AG04450 (cell line): ENCODE measurements at places on chromosomes 5 and 9.

- no peak for DNase-seq
Observed at GRCh38 chr5:77200663-77201062, 9.8 kb upstream of the PDE8B start.

DNA sequence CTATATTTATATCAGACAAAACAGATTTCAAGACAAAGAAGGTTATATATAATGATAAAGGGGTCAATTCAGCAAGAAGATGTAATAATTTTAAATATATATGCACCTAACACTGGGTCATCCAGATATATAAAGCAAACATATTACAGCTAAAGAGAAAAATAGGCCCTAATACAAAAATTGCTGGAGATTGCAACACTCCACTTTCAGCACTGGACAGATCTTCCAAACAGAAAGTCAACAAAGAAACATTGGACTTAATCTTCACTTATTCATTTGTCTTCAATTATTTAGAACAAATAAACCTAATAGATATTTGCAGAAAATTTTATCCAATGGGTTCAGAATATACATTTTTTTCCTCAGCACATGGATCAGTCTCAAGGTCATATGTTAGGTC lies 45.8 kb downstream of the MEIKIN start:
- DNase-seq = no peak

DNA sequence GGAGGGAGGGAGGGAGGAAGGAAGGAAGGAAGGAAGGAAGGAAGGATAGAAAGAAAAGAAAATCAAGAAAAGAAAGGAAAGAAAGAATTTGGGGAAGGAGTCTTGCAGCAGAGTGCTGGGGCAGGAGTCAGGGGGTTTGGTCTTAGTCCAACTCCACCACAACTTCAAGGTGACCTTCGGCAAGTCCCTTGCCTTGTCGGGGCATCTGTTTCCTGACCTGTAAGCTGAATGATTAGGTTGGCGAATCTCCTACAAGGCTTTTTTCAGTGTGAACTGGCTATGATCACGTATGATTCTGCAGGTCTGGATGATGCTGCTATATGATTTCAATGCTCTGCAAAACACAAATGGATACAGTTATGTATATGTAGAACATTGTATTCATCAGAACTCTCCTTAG lies 20.1 kb downstream of the SMIM23 start:
- no peak for DNase-seq

DNA sequence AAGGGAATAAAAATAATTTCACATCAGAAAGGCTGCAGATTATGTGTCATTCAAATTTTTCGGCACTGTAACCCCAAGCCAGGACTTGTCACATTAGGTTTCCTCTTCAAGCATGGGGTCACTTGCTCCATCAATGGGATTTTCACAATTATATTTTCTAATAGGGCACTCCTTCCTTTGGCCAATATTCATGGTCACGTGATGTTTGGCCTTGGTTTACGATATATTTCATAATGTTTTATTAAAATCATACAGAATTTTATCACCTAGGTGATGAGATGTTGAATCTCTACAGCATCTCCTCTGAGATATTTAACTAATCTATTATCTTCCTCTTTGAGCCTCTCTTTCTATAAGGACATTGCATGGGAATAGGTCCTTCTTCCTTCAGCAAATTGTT lies 523.5 kb upstream of the SEMA6A start:
- no peak for DNase-seq

DNA sequence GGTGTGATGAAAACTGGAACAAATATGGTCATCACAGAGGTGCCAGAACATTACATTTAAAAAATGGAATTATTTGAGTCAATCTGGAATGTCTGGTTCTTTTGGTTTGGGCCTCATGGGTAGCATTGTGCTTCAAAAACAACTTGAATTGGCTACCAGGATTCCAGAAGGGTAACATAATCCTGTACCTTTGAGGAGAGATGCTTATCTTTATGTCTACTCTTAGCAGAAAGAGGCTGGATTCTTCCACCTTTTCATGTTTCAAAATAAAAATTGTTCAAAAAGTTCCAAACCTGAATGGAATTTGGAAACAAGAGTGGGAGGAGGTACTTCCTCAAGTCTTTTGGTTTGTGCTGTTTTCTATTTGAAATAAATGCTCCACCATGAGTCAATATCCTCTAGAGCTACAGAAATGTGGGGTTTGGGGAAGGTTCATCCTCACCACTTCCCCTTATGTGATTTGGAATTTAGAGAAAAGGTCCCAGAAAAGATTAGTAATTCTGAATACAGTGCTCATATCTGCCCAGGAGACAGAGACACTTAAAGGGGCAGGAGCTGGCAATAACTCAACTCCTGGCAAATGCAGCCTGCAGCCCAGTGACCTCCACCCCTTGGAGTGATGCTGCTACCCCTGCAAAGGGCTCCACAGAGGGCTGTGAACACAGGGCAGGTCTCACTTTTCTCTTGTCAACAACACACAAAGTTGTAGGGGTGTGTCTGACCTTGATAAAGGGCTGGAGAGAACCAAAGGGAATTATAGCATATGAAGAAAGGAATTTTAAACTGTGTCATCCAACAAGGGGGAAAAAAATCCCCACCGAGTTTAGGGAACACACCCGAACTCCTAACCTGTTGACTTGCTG lies 272.8 kb downstream of the CWC27 start:
- DNase-seq = no peak

DNA sequence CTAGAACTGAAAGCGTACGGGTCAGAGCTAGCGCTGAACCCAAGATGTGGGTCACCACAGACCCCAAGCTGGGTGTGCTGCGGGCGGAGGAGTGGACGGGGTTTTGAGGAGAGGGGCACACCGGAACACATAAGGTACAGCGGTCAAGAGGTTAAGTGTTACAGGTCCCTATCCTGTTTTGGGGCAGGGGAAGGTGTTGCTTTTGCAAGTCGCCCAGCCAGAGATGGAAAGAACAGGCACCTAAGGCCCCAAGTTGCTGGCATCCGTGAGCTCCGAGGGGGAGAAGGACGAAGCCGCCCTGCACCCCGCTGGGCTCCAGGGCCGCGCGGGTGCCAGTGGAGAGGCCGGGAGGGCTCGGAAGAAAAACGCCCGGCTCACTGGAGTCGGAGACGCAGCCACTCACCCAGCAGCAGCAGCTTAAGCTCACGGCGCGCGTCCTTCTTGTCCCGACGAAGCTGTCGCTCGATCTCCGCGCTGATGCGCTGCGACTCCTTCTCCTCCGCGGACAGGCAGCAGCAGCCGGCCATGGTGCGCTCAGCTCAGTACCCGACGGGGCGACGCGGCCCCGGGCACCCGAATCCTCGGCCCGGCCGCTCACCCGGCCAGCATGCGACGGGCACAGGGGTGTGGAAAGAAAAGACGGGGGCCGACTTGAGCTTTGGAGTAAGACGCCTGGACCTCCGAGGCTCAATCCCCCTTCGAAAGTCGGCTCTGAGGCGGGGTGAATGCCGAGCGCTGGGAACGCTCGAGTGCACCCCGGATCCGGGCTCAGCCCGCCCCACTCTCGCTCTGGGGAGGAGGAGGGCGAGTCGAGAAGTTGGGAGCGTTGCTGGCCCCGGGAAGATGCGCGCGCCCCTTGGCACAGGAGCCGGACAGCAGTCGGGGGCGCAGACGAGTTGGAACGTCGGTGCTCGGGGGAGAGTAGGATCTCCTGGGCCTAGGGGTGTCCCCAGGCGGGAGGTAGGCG lies 572 bp downstream of the GNA14 start:
- no peak for DNase-seq

- no peak for DNase-seq
Observed at GRCh38 chr5:1113805-1114586, 2.1 kb upstream of the SLC12A7 start.

DNA sequence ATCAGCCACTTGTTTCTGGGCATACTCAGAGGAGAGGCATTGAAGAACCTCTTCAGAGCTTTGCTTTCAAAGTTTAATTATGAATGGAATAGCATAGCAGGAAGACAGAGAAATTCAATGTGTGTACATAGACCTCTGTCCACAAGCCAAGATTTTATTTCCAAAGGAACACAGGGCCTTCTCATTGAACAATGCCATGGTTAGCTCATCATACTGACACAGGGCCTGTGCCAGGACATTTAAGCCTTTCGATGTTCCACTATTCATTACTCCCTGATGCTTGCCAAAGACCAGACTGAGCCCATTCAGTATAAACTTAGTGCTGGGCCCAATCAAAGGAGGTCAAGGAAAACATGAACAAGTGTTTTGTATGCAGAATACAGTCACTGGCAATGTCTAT lies 280.8 kb downstream of the FBXL17 start:
- DNase-seq = no peak

DNA sequence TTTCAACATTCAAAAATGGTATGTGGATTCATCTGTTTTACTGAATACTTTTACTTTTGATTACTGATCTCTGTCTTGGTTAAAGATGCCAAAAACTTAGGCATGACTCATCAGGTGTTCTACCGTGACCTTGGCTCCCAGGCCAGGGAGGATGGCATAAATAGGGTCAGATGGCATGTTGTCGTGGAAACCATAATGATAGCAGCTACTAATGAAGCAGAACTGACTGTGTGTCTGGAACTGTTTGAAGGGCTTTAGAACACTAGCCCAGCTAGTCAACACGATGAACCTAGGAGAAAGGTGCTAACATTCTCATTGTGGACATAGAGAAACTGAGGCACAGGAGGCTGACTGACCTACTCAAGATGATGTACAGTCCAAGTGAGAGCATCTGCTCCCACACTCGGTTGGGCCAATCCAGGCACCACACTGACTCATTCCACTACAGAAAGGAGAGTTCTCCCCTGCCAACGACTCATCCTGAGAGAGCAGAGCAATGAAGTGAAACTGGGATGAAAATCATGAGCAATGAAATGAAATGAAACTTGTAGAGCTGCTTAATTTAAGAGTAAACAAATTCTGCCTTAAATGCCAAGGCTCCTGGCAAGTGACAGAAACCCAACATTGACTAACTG lies 116.0 kb downstream of the TENT4A start:
- DNase-seq = no peak

DNA sequence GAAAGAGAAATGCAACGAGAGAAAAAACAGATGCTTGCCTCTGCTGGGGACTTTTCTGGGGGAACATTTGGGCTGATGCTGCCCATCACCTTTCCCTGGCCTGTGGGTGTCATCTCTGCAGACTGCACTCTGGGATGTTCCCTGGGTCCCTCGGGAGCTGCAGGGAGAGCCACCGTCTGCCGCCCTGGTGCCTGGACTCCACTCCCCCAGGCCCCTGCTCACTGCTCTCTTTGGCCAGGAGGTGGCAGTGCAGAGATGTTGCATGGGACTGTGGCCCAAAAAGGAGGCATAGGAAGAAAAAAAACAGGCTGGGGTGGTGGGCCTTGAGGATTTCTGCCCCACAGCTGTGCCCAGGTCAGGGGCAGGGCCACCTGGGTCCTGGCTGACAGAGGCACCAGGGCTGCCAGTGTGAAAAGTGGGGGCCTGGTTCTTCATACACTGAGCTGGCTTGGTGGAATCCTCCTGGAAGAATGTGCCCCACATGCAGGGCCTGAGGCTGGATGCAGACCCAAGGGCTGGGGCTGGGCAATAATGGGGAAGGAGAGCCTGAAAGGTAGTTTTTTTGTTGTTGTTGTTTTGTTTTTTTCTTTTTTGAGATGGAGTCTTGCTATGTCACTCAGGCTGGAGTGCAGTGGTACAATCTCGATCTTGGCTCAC lies 353.6 kb downstream of the SLIT3 start:
- no peak for DNase-seq

DNA sequence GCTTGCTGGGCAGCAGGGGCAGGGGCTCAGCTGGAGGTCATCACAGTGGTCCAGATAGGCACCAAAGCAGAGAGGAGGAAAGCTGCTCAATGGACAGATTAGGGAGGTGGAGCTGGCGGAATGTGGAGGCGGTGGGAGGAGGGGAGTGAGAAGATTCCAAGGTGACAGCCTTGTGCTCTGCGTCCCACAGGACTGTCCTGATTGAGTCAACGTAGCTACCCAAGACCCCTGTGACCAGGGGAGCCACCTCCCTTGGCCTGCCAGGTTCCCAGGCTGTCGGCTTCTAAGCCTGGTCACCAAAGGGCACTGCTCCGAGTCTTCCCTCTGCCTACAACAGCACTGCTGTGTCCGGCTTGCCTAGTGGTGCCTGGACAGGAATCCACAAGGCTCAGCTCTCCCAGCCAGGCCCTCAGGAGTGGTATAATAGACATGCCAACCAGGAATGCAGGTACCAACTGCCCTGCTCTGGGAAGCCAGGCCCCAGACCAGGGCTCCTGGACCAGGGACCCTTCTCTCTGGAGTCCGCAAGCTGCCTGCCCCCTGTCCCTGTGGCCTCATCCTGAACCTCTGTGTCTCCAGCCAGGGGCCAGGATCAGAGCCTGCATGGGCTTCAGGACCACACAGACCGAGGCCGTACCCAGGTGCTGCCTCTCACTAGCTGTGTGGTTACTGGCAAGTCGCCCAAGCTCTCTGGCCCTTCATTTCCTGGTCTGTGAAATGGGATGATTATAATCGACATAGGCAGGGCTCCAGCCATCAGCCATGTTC lies 67.9 kb downstream of the STK10 start:
- DNase-seq = no peak

DNA sequence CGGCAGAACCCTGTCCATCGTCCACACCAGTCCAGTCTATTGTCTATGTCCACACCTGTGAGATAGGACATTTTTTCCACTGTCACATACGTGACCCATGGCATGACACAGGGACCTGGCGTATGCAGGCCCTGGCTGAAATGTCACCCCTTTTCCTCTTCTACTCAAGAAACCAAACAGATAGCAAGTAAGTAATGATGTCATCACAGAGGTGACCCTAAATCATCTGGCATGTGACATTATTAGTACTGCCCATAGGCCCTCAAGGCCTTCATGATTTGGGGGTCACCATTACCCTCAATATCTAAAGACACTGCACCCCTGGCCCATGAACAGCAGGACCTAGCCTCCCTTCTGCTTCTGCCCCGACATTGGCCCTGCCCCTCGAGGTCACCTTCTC lies 88.3 kb downstream of the LHX2 start:
- no peak for DNase-seq

GRCh38 chr5:150575745-150576448 lies 64.6 kb upstream of the SYNPO start:
- DNase-seq = no peak

DNA sequence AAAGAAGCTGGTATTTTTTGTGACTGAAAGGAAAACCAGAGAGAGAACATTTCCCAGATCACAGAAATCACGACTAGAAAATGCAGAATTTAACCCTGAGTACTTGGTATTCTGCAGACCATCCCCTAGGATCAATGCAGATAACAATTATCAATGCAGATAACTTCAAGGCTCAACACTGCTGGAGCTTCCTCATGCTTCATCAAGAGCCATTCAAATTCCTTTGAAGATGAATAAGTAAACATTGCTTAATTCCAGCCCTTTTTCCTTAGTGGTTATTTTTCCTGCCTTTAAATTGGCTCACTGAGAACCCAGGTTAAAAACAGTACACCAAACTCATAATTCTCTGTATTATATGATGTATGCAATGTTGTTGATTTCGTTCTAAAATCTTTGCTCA lies 370.1 kb upstream of the TLE4 start:
- DNase-seq = no peak

- no peak for DNase-seq
Observed at GRCh38 chr5:10671041-10672008, 89.7 kb downstream of the DAP start.

DNA sequence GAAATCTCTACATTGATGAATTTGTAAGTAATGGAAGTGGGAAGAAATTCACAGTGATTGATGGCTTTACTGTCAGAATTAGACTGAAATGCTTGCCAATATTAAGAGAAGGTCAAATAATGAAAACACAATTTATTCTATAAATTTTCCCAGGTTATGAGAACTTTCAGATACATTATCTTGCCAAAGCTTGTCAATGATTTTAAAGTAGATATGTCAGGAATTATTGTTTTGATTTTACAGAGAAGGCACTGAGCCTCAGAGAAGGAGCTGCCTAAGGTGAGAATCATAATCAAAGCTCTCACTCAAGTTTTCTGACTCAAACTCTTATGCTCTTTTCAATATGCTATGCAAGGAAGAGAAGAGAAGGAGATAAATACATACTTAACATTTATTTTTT lies 564.0 kb upstream of the RGMB start:
- no peak for DNase-seq
